ENCODE measurements at places on chromosomes 1 and 21.
A peak's percentile ranks its signal among the peaks of the same experiment; 100 is the strongest.

GRCh38 chr1:80363689-80364475, 1357.4 kb upstream of the ADGRL4 start:
- DNase-seq: no peak

GRCh38 chr1:76668046-76668445, 199.2 kb upstream of the ST6GALNAC5 start:
- no peak for DNase-seq

DNA sequence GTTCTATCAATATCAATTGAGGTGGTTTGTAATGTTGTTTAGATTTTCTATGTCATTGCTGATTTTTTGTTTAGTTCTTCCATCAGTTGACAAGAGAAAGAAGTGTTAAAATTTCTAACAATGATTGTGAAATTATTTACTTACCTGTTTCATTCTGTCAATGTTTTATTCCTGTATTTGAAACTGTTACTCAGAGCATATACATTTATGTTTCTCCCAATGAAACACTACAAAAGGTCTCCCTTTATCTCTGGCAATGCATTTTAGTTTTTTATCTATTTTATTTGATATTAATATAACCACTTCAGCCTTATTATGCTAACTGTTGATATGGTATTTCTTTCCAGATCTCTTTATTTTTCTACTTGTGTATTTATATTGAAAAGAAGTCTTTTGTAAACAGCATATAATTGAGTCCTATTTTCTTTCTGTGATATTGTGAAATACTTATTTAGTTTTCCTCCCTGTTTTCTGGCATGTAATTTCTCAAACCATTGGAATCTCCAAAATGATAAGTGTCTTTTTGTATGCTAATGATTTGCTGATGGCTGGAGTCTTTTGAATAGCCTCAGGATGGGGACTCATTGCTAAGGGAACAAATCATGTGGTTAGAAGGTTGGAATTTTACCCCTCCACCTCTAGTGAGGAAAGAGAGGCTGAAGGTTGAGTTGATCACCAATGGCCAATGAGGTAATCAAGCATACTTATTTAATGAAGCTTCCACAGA, 122.0 kb downstream of the ADSS2 start:
- DNase-seq: no peak

GRCh38 chr21:30943920-30944319, 62.5 kb upstream of the KRTAP11-1 start:
- DNase-seq: no peak

DNA sequence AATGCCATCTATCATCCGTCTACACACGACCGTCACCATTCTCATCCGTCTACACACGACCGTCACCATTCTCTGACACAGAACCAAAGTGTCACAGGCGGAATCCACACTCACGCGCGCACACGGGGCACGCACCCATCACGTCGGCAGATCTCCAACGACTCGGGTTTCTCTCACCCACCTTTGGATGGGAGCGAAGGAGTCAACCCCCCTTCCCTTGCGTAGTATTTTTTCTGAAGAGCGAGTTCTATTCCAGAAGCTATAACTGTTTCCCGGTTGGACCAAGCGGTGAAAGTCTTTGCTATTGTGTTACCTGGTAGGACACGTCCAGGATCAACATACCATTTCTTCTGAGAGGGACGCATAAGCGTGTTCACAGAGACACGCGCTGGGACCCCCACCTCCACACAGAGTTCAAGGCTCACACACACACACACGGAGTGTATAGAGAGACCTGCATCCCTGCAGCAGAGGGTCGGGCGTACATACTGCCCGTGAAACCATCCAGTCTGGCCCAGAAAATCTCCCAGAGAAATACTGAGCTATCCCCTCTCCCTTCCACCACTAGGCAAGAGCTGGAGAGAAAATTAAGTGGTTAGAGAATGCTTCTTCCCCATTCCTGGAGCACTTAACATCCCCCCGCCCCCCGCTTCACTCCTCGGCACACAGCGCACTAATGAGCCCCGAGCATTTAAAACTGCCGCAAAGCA, 741 bp downstream of the DUSP10 start:
- DNase-seq: peak; percentile 20

- no peak for DNase-seq
Observed at GRCh38 chr1:155548706-155549105, 13.9 kb downstream of the ASH1L start.

DNA sequence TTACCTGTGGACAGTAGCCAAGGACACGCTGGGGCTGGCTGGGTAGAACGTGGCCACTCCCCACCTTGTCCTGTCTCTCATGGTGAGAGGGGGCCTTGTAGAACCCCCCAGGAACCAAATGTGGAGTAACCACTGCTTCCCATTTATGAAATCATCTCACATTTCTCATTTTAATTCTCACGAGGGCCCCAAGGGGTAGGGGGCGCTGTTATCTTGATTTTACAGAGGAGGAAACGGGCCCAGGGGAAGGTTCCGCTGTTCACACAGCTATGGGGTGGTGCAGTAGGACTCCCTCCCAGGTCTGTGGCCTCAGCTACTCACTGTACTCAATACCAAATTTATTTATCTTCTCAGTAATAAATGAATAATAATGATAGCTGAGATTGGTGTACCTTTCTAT, 5.5 kb downstream of the SMPDL3B start:
- peak; percentile 42 for DNase-seq

DNA sequence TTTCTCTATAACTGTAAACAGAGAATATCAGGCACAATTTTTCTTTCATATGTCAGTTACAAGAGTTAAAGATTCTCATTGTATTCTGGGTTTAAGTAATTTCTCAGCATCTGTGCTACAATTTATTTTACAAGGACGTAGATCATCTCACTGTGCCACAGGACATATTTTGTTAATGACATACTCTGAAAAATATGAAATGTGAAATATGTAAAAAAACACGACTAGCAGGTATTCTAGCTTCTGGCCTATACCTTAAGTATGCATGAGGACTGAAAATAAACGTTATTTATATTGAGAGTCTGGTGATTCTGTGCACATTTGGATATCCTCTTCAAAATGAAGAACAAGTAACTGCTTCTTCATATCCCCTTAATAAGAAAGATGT, 308.8 kb downstream of the BRINP3 start:
- no peak for DNase-seq

DNA sequence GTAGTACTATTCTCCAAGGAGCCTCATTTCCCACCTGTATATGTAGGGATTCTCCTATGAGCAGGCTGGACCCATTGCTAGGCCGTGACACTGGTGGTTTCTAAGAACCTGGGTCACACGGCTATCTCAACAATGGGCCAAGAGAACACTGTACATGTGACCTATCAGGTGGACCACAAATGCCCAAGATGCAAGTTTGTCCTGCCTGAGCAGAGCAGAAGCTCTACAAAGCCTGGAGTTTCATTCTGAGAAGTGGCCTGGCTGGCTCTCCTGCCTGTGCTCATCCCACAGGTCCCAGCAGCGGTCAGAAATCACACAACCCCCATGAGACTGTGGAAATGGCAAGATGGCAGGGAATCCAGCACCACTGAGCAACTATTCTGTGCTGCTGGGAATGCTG, 17.2 kb downstream of the THEMIS2 start:
- DNase-seq: no peak

GRCh38 chr1:117569856-117570255, 36.0 kb upstream of the TENT5C start:
- no peak for DNase-seq

- DNase-seq: no peak
Observed at GRCh38 chr21:25647647-25648046, 8.6 kb downstream of the JAM2 start.
